DMS79 treated with DMSO at 0.1 percent for 48 hours (cell line): ENCODE measurements at places on chromosomes 5 and 9.

DNA sequence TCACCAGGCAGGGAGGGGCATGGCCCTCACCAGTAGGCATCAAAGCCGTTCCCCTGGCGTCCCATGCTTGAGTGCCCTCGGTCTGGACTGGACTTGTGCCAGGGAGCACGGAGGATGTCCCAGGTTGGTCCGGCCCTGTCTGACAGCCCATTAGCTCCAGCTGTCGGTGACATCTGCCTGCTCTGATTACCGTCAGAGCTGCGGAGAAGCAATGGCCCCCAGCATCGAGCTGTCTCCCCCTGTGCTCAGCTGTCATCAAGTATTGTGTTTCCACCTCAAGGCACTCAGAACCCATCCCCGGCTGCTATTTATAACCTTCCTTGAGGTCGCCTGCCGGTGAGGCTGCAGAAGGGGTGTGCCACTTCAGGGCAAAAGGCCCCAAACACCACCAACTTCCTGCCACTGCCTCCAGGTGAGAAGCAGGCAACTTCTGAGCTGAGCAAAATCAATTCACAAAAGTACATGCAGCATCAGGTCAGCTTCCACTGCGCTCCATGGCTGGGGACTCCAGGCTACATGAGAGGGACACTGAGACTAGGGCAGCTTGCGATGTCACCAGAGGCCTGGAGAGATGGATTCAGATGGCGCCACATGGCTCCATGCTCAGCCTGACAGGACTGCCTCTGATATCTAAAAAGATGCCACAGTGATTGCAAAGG, 142.7 kb downstream of the C5orf15 start:
- no peak for DNase-seq

DNA sequence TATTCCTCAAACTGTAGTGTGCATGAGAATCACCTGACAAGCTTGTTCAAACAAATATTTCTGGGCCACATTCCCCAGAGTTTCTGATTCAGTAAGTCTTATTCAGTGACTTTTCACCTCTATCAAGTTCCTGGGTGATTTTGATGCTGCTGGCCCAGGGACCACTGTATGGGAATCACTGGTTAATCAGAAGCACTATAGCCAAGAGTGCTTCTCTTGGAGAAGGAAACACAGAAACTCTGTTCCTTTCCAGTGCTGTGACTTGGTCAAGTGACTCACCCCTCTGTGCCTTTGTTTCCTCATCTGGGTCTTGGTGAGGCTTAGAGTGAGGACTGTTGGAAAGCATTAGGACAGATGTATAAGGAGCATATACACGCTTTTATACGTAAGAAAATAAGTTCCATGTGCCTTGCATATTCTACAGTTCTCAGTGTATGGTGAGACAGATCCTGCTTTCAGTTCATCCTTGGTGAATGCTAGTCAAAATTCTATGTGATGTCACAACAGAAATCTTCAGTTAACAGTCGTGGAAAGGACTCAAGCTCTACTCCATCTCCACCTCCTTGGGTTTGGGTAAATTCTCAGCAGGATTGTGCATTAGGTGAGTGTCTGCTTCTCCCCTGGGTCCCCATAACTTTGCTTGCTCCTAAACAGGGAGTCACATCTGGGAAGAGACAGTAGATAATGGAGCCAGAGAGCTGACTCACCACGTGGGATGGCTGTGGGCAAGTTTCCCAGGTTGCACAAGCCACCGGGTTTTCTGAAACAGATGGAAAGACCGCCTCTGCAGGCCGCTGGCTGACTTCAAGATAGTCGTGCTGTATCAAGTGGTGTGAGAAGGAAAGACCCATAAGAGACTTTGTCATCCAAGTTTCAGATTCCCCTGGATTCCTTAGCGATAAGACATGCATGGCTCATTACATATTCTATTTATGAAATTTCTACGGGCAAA, 117.0 kb downstream of the NXNL2 start:
- no peak for DNase-seq

GRCh38 chr5:37754976-37755375, 84.9 kb downstream of the GDNF start:
- DNase-seq = no peak

- DNase-seq = no peak
These were observed 118.1 kb downstream of the DPYSL3 start for GRCh38 chr5:147391781-147392180.

- no peak for DNase-seq
These were observed 138.6 kb upstream of the TSLP start for GRCh38 chr5:110932755-110933488.

DNA sequence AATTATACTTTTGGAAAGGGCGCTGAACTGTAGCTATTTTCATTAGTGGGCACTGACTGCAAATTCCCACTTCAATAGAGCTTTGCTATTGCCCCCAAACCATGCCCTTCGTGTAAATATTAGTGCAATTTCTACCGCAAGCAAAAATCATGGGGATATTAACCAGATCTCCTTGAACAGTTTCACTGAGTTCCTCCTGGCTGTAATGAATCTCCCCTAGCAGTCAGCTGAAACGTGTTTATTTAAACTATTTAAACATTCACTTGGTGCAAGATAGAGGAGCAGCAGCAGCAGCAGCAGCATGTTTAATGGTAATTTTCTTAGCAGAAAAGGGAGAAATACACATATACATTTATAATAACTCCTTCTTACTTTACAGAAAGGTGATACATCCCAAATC, 54.4 kb downstream of the ARRDC3 start:
- DNase-seq = no peak

- DNase-seq = no peak
These were observed 457.6 kb downstream of the SLCO4C1 start for GRCh38 chr5:101838435-101838834.
